Hematopoietic multipotent progenitor cell treated with erythropoietin and hydrocortisone succinate and interleukin-3 and kit ligand, for 8 days (in vitro differentiated cells): ENCODE measurements at places on chromosomes 3 and 15.

- no peak for DNase-seq
Measured at GRCh38 chr3:4759689-4760312, 219.4 kb upstream of the BHLHE40 start.

DNA sequence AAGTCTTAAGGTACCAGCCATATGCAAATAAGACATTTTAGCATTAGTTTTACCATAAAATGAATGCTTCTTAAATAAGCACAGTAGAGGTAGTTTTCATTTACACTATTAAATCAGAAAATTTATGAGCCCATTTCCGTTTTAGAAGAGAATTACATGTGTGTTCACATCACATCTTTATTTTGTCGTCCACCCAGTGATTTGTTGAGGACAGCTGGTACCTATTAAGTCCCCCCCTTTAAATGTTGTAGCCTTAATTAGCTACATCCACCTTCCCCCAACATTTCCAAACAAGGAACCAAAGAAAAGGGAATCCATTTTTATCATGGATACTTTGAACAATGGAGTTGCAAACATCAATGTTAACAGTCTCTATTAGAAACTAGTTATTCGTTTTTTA lies 6.8 kb downstream of the IL17RD start:
- DNase-seq: no peak

DNA sequence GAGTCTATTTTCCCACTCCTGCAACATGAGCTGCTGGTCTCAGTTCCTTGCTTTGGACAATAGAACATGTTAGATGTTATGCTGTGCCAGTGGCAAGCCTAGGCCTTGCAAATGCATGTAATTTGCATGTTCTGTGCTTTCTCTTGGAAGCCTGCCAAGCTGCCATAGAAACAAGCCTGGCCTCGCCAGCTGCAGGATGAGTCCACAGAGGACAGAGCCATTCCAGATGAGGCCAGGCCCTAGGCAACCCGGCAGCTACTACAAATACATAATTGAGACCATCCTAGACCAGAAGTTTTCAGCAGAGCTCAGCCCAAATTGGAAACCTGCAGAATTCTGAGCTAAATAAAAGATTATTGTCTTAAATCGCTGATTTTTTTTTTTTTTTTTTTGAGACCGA lies 39.6 kb downstream of the TRIM69 start:
- peak; percentile 12 for DNase-seq

DNA sequence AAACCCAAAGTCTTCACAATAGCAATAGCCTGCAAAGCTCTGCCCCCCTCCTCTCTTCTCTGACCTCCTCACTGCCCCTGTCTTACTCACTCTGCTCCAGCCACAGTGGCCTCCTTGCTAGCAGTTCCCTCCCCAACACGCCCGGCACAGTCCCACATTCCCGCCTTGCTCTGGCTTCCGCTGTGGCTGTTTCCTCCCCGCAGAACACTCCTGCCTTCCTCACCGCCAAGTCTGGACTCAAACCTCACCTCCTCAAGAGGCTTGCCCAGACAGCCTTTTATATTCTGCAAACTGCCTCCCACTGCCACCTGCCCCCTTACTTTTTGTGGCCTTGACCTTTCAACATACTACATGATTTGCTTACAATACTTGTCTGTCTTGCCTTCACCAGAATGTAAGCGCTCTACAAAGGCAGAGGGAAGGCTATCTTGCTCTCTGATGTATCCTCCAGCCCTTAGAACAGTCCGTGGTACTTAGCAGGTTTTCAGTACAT lies 406 bp upstream of the MPI start:
- peak; percentile 31 for DNase-seq

GRCh38 chr15:42800731-42801474 lies 64.0 kb upstream of the CDAN1 start:
- DNase-seq: peak; percentile 19

DNA sequence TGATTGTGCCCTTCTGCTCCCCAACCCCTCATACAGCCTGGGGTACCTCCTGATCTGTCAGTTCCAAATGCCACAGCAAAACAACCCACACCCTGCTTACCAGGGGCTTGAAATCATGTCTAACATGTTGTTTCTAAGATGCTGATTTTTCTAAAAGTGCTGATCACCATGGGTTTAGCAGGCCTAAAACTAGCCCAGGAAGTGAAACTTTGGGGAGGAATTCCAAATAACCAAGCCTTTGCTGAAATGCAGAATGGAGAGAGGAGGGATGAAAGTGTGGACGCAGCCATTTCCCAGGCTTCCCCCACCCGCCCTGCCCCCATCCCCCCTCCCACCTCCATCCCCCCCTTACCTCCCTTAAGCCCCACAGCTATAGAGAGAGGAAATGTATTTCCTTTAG lies 2.0 kb upstream of the HRH1 start:
- DNase-seq: no peak

- peak; percentile 5 for DNase-seq
Measured at GRCh38 chr3:15427981-15428380, 583 bp downstream of the EAF1 start.

- DNase-seq: no peak
Measured at GRCh38 chr3:74636981-74637380, 22.5 kb upstream of the CNTN3 start.

GRCh38 chr3:151439652-151440125 lies 21.2 kb downstream of the IGSF10 start:
- peak; percentile 66 for DNase-seq

GRCh38 chr3:197372047-197372661 lies 73.7 kb upstream of the DLG1 start:
- DNase-seq: no peak

GRCh38 chr3:157588386-157589060 lies 85.3 kb upstream of the VEPH1 start:
- DNase-seq: no peak
